ENCODE measurements at places on chromosomes 4 and X. TPM values are rescaled to one million over a fixed set of nuclear protein-coding genes. Genes with fewer than 3 reads are reported as not detected.

LRIT3 gene
- not detected for total RNA-seq

PNMA5 gene
- total RNA-seq: not detected

CLIC2 gene
- 0.27 TPM for total RNA-seq

IL21 gene
- total RNA-seq: 49.9 TPM

RAB33A gene
- 15.1 TPM for total RNA-seq

MBNL3 gene
- total RNA-seq: 15.8 TPM

AMOT gene
- 1.5 TPM for total RNA-seq

FDCSP gene
- total RNA-seq: not detected

UGT2B7 gene
- total RNA-seq: not detected

HPGDS gene
- not detected for total RNA-seq

PDCL2 gene
- total RNA-seq: not detected

H2BW1 gene
- total RNA-seq: not detected

DNA sequence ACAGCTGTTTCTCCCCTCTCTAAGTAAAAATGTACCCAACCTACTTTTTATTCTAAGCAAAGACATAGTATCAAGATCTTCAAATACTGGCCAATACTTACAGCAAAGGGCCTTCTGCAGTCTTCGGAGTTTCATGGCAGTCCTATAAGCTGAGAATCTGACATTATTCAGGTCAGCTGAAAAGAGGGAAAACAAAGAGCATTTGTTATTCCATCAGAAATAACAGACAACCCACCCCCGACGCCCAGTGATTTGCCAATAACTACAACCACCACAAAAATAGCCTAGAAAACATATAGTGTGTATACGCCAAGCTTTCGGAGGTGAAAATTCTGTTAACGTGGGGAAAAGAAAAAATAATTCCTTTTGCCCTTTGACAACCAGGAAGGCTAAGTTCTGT, 151.1 kb upstream of the FTHL17 start:
- H3K27ac ChIP-seq: no peak overlapping the region
- H3K27me3 ChIP-seq: no peaks in the 10 kb centered on the region
- H3K4me1 ChIP-seq: no peaks in the 10 kb centered on the region
- H3K36me3 ChIP-seq: no peaks in the 10 kb centered on the region
- DNase-seq: no peak

DNA sequence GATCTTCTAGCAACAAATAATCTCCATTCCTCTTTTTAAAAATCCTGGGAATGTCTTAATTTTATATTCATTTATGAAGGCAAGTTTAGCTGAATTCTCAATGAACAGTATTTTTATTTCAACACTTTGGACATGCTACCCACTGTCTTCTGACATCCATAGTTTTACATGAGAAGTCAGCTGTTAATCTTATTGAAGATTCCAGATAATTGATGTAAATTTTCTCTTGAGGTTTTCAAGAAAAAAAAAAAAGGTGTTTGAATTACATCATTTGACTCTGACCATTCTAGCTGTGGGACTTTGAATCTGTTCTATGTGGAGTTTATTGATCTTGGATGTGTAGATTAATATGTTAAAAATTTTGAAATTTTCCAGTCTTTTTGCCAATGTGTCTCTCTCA, 28.0 kb downstream of the PDHA2 start:
- H3K4me3 ChIP-seq: no peak overlapping the region
- DNase-seq: no peak
- no peak overlapping the region for H3K27ac ChIP-seq

DNA sequence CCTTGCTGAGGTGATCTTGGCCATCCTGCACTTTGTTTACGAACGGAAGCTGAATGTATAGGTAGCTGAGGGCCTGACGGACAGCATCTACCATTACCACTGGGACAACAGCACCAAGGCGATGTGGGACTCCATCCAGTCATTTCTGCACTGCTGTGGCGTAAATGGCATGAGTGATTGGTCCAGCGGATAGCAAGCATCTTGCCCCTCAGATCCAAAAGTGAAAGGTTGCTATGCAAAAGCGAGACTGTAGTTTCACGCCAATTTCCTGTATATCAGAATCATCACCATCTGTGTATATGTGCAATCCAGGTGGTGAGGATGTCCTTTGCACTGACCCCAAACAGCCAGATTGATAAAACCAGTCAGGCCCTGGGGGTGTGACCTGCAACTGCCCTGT, 4.2 kb upstream of the PYURF start:
- DNase-seq: no peak
- peaks cover 1% of the 10 kb centered on the region for H3K36me3 ChIP-seq
- no peak overlapping the region for H3K27ac ChIP-seq

- DNase-seq: no peak
- no peaks in the 10 kb centered on the region for H3K27me3 ChIP-seq
- H3K4me1 ChIP-seq: peaks cover 30% of the 10 kb centered on the region
- H3K4me3 ChIP-seq: no peak overlapping the region
- peak overlapping the region; percentile 70 for H3K27ac ChIP-seq
- H3K36me3 ChIP-seq: peaks cover 5% of the 10 kb centered on the region
Measured at GRCh38 chr4:26996745-26997144, 136.1 kb downstream of the STIM2 start.

DNA sequence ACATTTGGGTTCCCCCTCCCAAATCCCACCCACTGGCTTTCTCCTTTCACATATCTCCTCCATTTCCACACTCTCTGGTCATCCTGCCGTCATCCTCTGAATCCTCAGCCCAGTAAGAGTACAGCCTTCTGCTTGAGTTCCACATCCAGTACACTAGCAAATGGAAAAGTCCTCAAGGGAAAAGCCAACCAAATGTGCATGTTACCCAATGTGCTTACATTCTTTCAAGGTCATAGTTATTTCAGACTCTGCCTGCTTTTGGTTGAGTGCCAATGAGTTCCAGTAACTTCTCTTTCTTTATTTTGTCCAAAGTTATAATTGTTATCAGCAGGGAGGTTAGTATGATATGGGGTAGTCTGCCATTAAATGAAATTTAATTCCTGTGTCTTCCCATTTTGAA, 78.1 kb downstream of the SRPX start:
- H3K36me3 ChIP-seq: no peaks in the 10 kb centered on the region
- H3K27me3 ChIP-seq: peaks cover 7% of the 10 kb centered on the region
- no peak for DNase-seq
- H3K27ac ChIP-seq: no peak overlapping the region

- no peak overlapping the region for H3K4me3 ChIP-seq
- H3K4me1 ChIP-seq: peaks cover 6% of the 10 kb centered on the region
- no peak overlapping the region for H3K27ac ChIP-seq
- DNase-seq: no peak
Measured at GRCh38 chr4:67725132-67725531, 24.2 kb upstream of the UBA6 start.

GRCh38 chr4:137421796-137422195, 110.5 kb downstream of the PCDH18 start:
- H3K36me3 ChIP-seq: no peaks in the 10 kb centered on the region
- no peaks in the 10 kb centered on the region for H3K27me3 ChIP-seq
- no peak for DNase-seq
- no peak overlapping the region for H3K27ac ChIP-seq

GRCh38 chrX:119753639-119754257, 4.6 kb upstream of the SOWAHD start:
- no peaks in the 10 kb centered on the region for H3K27me3 ChIP-seq
- H3K27ac ChIP-seq: peak overlapping the region; percentile 81

DNA sequence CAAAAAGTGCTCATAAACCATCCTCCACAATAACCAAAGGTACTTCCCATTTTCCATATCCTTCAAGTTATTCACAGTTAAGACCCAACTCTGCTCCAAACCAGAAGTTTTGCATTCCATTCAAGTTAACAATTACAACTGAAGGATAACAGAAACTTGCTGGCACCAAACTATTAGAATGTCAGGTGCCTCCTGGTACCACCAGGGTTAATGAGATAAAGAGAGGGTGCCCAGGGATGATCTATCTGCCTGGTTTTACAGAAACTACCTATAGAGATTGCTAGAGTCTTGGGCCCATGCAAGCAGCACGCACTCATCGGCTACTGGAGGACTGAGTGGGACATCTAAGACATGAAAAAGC, 114.6 kb downstream of the RBM47 start:
- no peak for DNase-seq
- H3K27ac ChIP-seq: no peak overlapping the region
- H3K36me3 ChIP-seq: no peaks in the 10 kb centered on the region
- no peak overlapping the region for H3K4me3 ChIP-seq
- peaks cover 16% of the 10 kb centered on the region for H3K4me1 ChIP-seq
- no peaks in the 10 kb centered on the region for H3K27me3 ChIP-seq

- no peak overlapping the region for H3K27ac ChIP-seq
- DNase-seq: no peak
- H3K4me1 ChIP-seq: peaks cover 7% of the 10 kb centered on the region
- H3K4me3 ChIP-seq: no peak overlapping the region
Measured at GRCh38 chr4:55661398-55662056, 25.4 kb upstream of the NMU start.

- H3K27me3 ChIP-seq: peaks cover 11% of the 10 kb centered on the region
- no peak for DNase-seq
- H3K36me3 ChIP-seq: no peaks in the 10 kb centered on the region
- peaks cover 8% of the 10 kb centered on the region for H3K4me1 ChIP-seq
Measured at GRCh38 chrX:101078716-101079598, at the start of gene TMEM35A. TMEM35A (plus strand) TSS chrX:101078879; CDS start chrX:101079003, 124 bp downstream.

DNA sequence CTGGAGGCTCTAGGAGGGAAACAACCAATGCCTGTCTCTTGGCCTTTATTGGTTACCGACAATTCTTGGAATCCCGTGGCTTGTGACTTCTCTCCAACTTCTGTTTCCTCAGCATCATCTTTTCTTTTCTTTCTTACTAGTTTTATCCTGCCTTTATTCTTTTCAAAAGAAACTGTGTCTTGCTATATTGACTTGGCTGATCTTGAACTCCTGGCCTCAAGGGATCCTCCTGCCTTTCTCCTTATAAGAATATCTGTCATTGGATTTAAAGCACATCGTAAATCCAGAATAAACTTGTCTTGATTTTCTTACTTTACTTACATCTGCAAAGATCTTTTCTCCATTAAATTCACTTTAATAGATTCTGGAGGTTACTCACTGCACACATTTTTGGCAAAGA, 49.9 kb upstream of the UGT2B10 start:
- no peak for DNase-seq
- H3K4me1 ChIP-seq: no peaks in the 10 kb centered on the region
- H3K27ac ChIP-seq: no peak overlapping the region
- no peaks in the 10 kb centered on the region for H3K27me3 ChIP-seq
- no peaks in the 10 kb centered on the region for H3K36me3 ChIP-seq
- H3K4me3 ChIP-seq: no peak overlapping the region

DNA sequence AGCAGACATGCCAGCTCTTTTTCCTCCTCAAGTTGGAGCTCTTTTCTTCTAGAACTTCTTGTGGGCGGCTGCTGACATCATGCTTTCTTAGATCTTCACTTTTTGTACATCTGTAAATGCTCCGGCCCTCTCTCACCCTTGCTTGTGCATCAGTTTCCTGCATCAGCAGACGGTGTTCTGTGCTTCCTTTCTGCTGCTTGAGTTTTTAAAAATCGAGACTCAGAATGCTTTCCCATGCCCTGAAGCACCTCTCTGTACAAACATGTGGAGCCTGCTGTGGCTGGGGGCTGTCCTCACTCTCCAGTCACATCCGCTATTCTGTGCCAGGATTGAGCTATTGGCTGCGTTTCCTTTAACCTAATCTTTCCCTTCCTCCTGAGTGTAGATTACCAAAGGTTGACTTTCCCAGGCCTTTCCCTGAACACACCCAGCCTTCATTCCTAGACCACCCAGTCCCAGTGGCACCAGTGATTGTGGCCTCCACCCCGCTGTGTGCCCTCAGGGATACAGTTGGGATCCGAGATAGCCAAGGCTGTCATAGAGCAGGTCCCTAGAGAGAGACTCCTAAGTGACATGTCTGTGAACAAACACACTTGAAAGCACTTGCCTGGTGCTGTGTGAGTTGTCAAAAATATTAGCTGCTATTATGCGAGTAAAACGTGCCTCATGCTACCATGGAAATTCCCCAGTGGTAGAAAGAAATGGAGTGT, 41.9 kb downstream of the TNIP2 start:
- H3K4me1 ChIP-seq: peaks cover 40% of the 10 kb centered on the region
- peaks cover 22% of the 10 kb centered on the region for H3K36me3 ChIP-seq
- H3K4me3 ChIP-seq: peak overlapping the region; percentile 7
- no peaks in the 10 kb centered on the region for H3K27me3 ChIP-seq
- DNase-seq: peak; percentile 81

GRCh38 chrX:7088968-7089615, 58.4 kb upstream of the STS start:
- H3K27me3 ChIP-seq: no peaks in the 10 kb centered on the region
- no peak overlapping the region for H3K4me3 ChIP-seq
- H3K36me3 ChIP-seq: no peaks in the 10 kb centered on the region
- H3K4me1 ChIP-seq: peaks cover 45% of the 10 kb centered on the region

DNA sequence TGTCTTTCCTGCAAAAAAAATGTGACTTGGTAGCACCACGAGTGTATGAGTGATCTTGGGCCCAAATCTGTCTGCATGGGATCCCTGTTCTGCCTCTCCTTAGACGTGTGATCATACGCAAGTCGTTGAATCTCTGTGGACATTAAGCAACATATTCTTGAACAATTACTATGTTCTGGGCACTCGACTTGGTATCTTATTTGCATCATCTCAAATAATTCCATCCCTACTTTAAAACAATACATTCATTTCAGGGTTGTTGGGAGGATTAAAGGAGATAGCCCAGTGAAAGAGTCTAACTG, 145.4 kb upstream of the CPEB2 start:
- no peak for DNase-seq
- H3K4me1 ChIP-seq: peaks cover 24% of the 10 kb centered on the region
- H3K36me3 ChIP-seq: no peaks in the 10 kb centered on the region
- no peak overlapping the region for H3K4me3 ChIP-seq
- peaks cover 21% of the 10 kb centered on the region for H3K27me3 ChIP-seq

All from activated naive CD4-positive, alpha-beta T cell treated with anti-CD3 and anti-CD28 coated beads for 36 hours (primary cell).